NCI-H1105 (cell line): ENCODE measurements at places on chromosomes 4 and X.

DNA sequence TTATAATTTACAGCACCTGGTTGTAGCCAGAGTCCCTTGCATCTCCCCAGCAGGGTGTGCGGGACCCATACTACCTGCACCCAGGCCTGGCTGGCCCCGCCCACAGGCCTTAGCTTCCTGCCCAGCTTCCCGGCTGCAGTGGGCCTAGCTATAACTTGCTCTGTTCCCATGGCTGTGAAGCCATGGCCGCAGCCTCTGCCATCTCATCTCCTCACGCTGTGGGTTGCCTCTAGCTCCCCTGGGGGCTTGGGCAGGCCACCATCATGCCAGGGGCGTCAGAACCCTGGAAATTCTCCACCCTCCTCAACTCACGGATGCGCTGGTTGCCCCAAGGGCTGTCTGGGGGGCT, 26.1 kb upstream of the SORBS2 start:
- DNase-seq = no peak

- no peak for DNase-seq
These were observed 527.3 kb downstream of the GABRG1 start for GRCh38 chr4:45596379-45597101.

DNA sequence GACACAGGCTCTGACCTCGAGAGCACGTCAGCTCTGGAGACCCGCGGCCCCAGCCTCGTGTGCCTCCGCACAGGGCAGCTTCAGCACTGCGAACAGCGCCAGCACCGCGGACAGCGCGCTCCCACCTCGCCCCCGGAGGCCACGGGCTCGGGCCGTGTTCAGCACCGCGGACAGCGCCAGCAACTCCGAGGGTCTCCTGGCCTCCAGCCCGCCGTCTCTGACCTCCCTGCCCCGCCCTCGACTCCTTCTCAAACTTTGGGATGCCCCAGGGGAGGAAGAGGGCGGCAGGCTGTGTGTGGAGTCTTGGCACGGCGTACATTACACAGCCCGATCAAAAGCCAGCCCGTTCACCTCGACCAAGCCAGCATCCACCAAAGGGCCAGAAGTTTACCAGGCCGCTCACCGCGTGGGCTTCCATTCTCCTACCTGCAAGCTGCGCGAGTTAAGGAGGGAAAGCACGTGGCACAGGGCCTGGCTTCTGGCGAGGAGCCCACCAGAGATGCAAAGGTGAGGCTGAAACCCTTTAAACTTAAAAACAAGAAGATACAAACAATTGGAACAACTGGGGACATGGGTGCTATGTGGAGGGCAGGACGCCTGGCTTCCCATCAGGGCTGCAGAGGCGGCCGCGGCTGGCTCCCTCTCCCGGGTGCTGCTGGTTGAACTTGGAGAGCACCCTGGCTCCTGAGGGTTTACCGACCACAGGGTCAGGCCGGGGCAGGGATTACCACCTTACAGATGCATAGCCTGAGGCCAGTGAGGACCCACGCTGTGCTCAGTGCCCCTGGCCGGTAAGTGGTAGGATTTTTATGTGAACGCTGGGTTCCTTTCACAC, 4.5 kb upstream of the NKX1-1 start:
- DNase-seq = no peak

GRCh38 chr4:176193126-176193525, 2.3 kb downstream of the SPATA4 start:
- no peak for DNase-seq

DNA sequence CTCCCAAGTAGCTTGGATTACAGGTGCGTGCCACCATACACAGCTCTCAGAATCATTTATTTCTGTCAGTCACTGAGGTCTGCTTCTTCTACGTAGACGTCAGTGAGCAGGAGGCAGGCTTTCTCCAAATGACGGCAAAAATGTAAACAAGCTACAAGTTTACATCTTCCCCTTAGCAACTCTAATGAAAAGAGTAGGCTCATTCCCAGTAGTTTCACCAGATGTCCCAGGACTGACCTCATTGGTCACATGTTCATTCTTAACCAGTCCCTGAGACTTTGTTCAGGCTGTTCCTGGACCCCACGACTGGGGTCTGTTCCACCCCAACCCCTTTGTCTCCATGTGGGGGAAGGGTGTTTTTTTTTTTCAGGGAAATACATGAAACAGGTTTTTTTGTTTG, 67.1 kb downstream of the TENM3 start:
- DNase-seq = no peak

DNA sequence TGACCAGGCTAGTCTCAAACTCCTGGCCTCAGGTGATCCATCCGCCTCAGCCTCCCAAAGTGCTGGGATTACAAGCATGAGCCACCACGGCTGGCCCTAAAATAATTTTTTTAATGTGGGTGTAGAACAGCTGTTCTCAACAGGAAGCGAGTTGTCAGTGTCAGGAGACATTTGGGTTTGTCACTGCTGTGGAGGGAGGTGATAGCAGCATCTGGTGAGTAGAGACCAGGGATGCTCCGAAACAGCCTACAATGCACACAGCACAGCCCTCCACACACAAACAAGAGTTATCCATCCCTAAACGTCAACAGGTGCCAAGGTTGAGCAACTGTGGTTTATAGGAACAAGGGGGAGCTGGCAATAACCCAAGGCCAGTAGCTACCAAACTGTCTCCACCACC, 243.4 kb upstream of the STS start:
- no peak for DNase-seq

DNA sequence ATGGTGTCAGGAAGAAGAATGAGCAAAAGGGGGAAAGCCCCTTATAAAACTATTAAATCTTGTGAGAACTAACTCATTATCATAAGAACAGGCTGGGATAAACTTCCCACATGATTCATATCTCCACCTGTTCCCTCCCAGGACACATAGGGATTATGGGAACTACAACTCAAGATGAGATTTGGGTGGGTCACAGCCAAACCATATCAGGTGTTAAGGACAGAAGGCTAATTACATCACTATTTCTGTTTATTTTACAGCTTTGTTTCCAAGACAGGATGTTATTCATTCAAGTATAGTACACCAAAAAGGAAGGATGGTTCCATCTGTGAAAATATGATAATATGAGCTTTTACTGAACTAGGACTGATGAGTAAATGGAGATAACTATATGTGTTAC, 63.7 kb upstream of the ARSJ start:
- DNase-seq = no peak

GRCh38 chr4:140052050-140052449, 101.9 kb downstream of the MAML3 start:
- DNase-seq = no peak

- DNase-seq = no peak
These were observed 21.1 kb downstream of the CTBP1 start for GRCh38 chr4:1227816-1228215.

- no peak for DNase-seq
These were observed 40.0 kb upstream of the IRF2 start for GRCh38 chr4:184514121-184514988.

- no peak for DNase-seq
These were observed 201.5 kb downstream of the TBX22 start for GRCh38 chrX:80216086-80216485.

DNA sequence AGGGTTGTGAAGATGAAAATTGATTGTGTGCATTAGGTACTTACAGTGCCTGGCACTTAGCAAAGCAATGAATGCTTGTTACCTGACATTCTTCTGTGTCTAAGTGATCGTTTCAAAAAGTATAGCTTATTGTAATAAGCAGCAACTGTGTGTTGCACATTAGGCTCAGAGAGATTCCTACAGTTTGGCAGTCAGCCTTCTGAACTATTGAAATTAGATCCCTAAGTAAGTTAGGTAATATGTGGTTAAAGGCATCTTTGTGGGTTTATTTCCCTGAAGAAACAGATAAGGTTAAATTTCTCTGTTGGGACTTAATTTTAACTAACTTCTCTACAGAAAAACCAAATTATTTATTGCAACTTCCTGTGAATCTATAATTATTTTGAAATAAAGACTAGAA, 93.4 kb downstream of the REPS2 start:
- no peak for DNase-seq

- DNase-seq = no peak
These were observed 238.8 kb downstream of the LDB2 start for GRCh38 chr4:16659694-16660093.

DNA sequence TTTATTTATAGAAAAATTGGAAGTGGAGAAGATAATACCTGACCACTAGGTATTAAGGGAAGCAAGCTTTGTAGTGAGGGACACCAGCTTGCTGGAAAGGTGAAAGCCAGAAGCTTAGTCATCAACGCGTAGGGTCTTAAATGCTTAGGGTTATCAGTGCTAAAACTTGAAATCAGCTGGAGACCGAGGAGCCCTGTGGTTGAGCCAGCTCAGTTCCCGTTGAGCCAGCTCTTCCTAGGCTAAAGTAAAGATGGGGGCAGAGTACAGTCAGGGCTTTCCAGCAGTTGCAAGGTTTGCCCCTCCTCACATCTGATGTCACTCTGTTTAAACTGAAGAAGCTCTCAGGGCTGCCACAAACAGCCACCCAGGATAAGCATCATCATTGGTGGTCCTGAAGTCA, 240.7 kb downstream of the DCLK2 start:
- no peak for DNase-seq

- DNase-seq = no peak
These were observed 8.9 kb upstream of the CRLF2 start for GRCh38 chrX:1221296-1221845.

DNA sequence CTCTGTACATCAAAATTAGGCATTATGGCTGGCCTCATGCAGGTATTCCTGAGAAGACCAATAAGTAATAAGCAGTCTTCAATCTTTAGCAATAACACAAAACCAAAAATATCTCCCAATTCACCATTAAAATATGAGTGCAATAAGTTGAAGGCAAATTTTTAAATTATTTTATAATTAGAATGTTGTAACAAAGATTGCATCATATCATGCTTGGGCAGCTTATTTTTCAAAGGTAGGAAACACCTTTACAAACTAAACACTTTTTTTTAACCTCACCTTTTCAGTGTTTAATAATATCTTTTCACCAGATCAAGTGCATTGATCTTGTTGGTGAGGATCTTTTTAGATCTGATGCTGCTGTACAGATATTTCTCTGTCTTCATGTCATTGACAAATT, 592.9 kb upstream of the PITX2 start:
- no peak for DNase-seq

DNA sequence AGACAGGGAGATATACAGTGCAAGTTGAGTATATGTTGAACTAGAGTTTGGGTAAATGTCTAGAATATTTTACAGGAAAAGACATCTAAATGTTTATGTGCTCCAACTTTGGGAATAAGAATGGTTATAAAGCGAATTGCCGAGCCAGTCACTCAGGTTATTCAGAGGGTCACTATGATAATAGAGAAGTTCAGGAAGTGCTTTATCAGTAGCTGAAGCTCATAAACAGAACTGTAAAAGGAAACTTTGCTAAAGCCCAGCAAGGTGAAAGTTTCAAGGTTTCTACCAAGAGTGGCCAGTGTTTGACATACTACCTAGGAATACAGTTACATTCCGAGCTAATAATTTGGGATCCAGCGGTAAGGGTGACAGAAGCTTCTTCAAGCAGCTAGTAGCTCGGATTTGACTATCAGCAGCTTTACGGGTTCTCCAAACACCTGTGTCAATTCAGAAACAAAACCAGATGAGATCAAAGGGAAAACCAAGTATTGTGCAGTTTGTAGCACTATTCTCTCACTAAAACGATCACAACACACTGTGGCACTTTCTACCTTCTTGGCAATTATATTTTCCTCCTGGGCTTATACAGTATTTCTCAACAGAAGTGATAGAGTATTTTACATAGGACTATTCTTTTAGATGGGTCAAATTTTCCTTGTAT, 17.2 kb upstream of the BCLAF3 start:
- DNase-seq = no peak

DNA sequence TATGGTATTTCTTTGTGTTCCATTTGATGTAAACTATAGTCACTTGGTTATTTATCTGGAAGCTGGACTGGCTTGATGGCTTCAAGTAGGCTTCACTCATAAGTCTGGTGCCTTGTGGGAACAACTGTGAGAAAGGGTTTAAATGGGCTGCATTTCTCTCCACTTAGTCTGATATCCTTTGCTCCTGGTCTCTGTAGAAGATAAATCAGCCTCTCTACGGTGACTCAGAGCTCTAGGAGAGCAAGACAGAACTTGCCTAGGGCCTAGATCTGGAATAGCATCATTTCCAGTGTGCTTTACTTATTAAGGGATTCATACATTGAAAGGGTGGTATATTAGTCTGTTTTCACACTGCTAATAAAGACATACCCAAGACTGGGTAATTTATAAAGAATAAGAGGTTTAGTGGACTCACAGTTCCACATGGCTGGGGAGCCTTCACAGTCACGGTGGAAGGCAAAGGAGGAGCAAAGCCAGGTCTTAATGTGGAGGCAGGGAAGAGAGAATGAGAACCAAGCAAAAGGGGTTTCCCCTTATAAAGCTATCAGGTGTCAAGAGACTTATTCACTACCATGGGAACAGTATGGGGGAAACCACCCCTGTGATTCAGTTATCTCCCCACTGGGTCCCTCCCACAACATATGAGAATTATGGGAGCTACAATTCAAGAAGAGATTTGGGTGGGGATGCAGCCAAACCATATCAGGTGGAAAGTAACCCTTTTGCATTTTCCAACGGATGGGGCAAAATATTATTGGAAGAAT, 1746.4 kb upstream of the PCDH7 start:
- DNase-seq = no peak

DNA sequence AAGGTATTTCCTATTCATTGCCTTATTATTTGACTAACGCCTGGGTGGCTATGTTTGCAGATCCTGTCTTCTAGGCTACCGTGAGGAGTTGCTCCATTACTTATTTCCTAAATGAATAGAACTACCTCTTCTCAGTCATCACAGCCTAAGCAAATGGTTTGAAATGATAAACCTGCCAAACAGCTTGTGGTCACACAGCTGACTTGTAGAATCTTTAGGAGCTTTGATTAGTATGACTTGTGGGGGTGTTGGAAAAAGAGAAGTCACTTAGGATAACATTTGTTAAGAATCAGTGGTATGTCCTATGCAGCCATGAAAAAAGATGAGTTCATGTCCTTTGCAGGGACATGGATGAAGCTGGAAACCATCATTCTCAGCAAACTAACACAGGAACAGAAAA, 169.3 kb downstream of the PPARGC1A start:
- DNase-seq = no peak

- no peak for DNase-seq
These were observed 1.9 kb upstream of the DCK start for GRCh38 chr4:70991596-70991995.

DNA sequence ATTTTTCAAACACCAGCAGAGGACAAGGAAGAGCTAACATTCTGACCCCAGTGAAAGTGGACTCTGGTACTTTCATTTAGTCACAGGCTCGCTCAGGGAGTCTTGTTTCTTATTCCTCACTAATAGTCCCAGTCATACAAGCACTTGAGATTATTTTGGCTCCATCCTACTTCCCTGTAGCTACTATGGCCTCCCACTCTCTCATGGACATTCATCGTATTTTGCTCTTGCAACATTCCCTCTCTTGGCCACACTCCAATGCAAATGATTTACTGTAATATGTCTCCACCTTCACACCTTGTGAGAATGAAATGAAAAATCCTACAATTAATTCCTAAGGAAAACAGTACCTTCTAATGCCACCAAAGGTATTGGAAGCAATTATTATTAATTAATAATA, 21.3 kb downstream of the PLRG1 start:
- no peak for DNase-seq

- no peak for DNase-seq
These were observed 8.6 kb downstream of the KLF3 start for GRCh38 chr4:38672397-38673129.
